Naive thymus-derived CD4-positive, alpha-beta T cell (primary cell): ENCODE measurements at places on chromosomes 11 and 22. TPM values are rescaled to one million over a fixed set of nuclear protein-coding genes. Genes with fewer than 3 reads are reported as not detected.

- DNase-seq: no peak
- no peaks in the 10 kb centered on the region for H3K36me3 ChIP-seq
- no peak overlapping the region for H3K4me3 ChIP-seq
- H3K4me1 ChIP-seq: no peaks in the 10 kb centered on the region
- H3K27me3 ChIP-seq: no peaks in the 10 kb centered on the region
Measured at GRCh38 chr11:70159627-70160570, 43.2 kb upstream of the FADD start.

Gene CENPM
- polyA plus RNA-seq: 2.3 TPM

Gene RBFOX2
- polyA plus RNA-seq: 0.87 TPM

Gene APOA4
- polyA plus RNA-seq: not detected

GRCh38 chr11:26297189-26297975, 34.5 kb upstream of the ANO3 start:
- no peak overlapping the region for H3K4me3 ChIP-seq
- no peak overlapping the region for H3K27ac ChIP-seq

Gene MS4A6A
- 0.82 TPM for polyA plus RNA-seq

Gene BDNF
- polyA plus RNA-seq: not detected

DNA sequence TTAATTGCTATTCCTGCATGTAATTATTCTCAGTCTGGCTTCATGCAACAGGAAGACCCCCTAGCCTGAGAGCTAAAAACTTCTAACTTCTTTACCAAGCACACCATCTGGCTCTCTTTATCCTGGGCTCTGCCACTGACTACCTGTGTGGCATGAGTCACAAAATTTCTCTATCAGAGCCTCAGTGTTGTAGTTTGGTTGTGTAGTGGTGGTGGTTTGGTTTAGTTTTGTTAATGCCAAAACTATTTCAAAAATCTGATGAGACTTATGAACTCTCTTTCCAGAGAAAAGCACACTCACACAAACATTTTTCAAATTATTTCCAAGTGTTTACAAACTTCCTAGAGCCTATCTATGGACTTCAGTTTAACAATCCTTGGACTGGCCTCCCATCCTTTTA, 7.5 kb upstream of the IL17RA start:
- H3K4me1 ChIP-seq: no peaks in the 10 kb centered on the region
- H3K27me3 ChIP-seq: no peaks in the 10 kb centered on the region
- DNase-seq: no peak
- no peaks in the 10 kb centered on the region for H3K36me3 ChIP-seq
- no peak overlapping the region for H3K4me3 ChIP-seq
- H3K27ac ChIP-seq: no peak overlapping the region

DNA sequence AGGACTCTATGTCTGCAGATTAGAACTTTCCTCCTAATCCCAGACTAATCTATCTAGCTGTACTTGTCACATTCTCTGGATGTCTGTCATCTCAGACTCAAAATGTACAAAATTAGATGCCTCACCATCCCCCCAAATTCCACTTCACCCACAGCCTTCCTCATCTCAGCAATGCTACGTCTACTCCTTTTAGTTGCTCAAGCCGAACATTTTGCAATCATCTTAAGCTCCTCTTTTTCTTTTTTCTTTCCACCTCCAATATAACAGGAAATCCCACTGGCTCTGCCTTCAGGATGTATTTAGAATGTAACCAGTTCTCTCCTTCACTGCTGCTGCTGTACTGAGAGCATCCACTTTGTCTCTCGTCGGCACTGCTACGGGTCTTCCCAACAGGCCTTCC, 1091.8 kb downstream of the TBC1D22A start:
- no peaks in the 10 kb centered on the region for H3K4me1 ChIP-seq
- no peak for DNase-seq
- no peak overlapping the region for H3K4me3 ChIP-seq
- no peaks in the 10 kb centered on the region for H3K36me3 ChIP-seq

Gene USH1C
- polyA plus RNA-seq: not detected

- H3K4me1 ChIP-seq: peaks cover 3% of the 10 kb centered on the region
- H3K36me3 ChIP-seq: no peaks in the 10 kb centered on the region
- no peak overlapping the region for H3K4me3 ChIP-seq
Measured at GRCh38 chr11:73381589-73381988, 5.4 kb downstream of the RELT start.
